ENCODE measurements at places on chromosomes 5 and 9.
A peak's percentile ranks its signal among the peaks of the same experiment; 100 is the strongest.

- DNase-seq: no peak
Observed at GRCh38 chr9:74848153-74848525, 39.6 kb downstream of the TRPM6 start.

DNA sequence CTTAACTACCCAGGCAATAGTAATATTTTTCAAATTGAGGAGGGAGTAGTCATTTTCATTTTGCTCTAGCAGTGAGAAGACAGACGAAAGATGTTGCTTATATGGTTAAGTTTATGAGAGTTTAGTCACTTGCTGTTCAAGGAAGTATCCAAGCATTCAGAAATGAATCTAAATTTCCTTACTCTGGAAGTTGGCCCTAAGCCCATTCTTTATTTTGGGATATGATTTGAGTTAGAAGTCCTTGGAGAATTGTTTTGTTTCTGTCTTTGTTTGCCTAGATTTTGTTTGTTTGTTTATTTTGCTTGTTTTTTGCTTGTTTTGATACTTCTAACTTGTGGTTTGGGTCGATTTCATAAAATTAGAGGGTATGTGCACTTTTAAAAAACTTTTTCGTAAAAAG lies 146.4 kb upstream of the FGF10 start:
- DNase-seq: no peak

DNA sequence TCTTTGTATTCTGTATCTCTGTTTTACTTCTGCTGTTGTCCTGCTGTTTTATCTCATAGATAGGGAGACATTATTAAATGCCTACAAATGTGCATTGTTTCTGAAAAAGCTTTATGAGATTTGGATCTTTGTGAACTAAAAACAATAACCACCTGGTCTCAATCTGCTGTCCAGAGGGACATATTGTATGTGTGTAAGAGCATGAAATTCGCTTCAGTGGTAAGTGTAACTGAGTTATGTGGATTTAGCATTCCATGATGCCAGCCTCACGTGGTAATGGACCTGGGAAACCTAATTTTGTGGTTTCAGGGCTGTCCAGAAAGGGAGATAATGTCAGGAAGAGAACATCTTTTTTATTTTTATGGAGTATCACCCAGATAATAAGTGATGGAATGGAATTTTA lies 119.3 kb downstream of the GDNF start:
- no peak for DNase-seq

GRCh38 chr5:171055875-171056454 lies 194.1 kb downstream of the RANBP17 start:
- no peak for DNase-seq

- DNase-seq: no peak
Observed at GRCh38 chr5:168747987-168748777, 169.0 kb upstream of the PANK3 start.

DNA sequence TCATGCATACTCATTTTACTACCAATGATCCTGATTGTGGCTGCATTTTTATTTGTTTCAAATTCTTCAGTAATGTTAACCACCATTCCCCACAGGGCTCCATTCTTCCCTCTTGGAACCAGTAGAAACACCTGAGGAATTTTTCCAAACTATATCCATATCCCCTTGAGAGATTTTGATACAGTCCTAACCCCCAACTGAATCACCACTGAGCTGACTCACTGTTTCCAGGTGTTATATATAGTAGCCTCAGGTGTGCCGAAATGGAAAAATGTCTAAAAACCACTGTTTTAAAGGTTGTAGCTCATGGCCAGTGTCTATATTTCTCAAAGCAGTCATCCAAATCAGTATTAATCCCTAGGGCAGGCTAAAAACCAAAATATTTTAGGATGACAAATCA lies 85.2 kb downstream of the MRPS27 start:
- DNase-seq: no peak

DNA sequence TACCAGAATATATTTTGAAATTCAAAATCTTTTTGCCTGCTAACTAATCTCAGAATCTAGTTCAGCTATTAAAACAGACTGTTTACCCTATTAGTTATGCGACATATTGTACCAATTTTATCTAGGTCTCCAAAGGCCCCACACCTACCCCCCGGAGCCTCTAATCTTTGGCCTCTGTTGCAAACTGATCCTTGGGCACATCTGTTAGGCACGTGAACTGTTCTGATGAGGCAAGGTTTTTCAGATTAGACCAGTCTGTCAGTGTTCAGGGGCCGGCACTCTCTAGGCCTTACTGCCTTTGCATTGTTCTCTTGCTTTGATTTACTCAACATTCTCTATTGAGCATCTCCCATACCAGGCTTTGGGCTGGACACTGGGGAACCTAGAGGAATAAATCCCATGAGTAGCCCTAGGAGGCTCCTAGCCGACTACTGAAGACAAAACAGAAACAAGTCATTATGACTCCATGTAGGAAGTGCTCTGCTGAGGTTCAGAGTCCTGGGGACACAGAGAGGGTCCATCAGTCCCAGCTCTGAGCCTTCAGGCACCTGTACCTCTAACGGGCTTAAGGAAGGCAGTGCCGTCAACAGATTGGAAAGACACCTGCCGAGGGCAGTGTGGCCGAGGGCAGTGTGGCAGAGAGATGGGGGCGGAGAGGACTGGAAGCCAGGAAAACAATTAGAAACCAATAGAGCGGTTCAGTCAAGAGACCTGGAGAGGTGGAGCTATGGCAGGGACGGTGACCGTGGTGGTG lies 245.1 kb downstream of the AOPEP start:
- DNase-seq: no peak

GRCh38 chr5:115857057-115857479 lies 15.3 kb downstream of the AP3S1 start:
- no peak for DNase-seq

GRCh38 chr9:93453047-93453914 lies at the start of gene FAM120AOS:
Gene FAM120AOS, minus strand, starts transcription at chr9:93453581. Its CDS starts 872 bp downstream, at chr9:93452709.
- peak; percentile 89 for DNase-seq

DNA sequence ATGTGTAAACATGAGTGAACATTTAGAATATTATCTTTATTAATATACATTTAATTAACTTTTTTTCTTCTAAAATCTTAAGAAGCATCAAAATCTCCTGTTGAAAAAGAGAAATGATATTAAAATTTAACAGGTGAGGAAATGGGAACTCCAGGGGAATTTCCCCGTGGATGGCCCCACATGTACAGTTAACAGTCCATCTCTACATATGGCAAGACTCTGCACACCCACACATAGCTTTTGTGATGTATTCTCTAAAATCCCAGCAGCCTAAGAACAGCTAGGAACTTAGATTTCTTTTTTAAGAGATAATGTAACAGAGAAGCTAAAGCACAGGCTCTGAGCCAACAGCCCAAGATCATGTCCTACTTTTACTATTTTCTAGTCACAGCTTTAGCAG lies 556.3 kb upstream of the RGMB start:
- no peak for DNase-seq

DNA sequence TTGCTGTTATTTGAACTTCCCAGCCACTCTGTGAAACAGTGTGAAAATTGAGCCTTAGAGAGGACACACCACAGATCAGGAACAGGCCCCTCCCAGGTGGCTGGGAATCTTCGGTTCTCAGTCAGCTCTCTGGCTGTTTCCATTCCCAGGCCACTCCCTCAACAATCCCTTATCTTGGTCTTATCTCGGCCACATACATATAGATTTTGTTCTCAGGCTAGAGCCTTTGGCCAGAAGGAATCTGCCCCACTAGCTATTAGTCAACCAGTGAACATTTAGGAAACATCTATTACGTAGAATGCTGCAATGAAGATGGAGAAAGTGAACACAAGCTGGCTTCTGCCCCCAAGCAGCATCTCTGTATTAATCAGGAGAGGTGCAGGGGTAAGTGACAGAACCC lies 21.0 kb upstream of the WWC1 start:
- DNase-seq: no peak

GRCh38 chr9:136937186-136938001 lies 7.1 kb downstream of the FBXW5 start:
- DNase-seq: no peak

GRCh38 chr5:90410178-90410762 lies 714 bp upstream of the CETN3 start:
- DNase-seq: no peak

DNA sequence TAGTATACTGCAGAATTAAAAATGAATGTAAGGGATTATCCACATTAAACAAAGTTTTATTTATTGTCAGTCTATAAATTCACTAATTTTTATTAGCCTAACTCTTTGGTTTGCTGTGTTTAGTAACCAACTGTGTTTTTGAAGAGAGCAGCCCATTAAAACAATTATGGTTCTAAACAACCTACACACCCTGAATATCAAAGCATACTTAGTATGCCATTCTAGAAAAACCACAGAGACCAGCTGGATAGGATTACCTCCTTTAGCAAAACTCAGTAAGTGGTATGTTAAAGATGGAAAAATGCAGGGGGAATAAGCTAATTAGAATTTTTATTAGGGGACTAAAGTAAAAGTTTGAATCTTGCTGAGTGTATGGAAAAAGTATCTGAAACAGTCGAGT lies 1981.7 kb upstream of the NUDT12 start:
- no peak for DNase-seq

- DNase-seq: peak; percentile 49
Observed at GRCh38 chr9:96554326-96554725, 65.3 kb downstream of the CDC14B start.

- DNase-seq: peak; percentile 47
Observed at GRCh38 chr9:115520646-115521045, 402.7 kb upstream of the TNC start.

DNA sequence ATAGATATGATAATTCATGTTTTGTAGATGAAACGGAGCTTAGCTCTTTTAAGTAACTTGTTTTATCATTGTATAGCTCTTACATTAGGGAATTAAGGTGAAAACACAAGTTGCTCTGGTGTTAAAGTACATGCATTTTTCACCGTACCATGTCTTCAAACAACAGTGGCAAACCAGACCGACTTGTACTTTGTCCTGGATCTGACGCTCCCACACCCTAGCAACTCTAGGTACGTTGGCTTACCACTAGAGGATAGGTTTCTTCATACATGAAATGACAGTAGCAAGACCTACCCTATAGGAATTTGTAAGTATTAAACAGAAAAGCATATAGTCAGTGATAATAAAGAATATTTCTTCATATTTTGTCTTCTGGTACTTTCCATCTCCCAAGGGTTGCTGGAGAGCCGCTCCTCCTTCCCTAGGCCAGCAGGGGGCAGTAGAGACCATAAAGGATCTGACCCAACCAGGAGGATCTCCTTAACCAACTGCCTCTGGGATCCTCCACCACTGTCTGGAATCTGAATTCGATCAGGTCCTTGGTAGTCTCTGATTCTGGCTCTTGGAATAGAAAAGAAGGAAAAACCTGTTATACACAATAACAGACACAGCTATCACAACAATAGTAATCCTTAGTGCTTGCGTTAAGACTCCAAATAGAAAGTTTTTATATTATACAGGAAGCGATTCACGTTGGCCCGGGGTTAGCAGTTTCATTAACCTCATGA lies 136.7 kb downstream of the CAVIN4 start:
- peak; percentile 9 for DNase-seq

GRCh38 chr5:24535646-24536045 lies 109.1 kb downstream of the CDH10 start:
- no peak for DNase-seq

GRCh38 chr5:36689225-36689624 lies 82.8 kb downstream of the SLC1A3 start:
- peak; percentile 60 for DNase-seq

DNA sequence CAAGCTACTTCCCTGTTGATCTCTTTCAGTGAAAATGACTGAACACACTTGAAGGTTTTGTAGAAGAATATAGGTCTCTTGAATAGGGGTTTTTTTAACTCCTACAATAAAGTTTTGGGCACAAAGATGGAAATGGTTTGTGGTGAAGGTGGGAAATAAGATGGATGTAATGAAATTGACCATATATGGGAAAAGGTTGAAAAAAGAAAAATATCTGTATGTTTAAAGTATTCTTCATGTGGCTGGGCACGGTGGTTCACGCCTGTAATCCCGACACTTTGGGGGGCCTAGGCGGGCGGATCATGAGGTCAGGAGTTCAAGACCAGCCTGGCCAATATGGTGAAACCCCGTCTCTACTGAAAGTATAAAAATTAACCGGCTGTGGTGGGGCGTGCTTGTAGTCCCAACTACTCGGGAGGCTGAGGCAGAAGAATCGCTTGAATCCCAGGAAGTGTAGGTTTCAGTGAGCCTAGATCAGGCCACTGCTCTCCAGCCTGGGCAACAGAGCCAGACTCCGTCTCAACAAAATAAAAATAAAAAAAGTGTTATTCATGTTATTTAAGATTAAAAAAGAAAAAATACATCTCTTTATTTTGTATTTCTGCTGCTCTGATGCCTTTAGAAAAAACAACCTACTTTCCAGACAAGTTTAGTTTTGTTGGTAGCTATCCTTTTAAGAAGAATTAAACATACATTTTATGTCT lies 2.2 kb downstream of the RBM27 start:
- no peak for DNase-seq

- no peak for DNase-seq
Observed at GRCh38 chr9:77175151-77175550, 2.2 kb upstream of the VPS13A start.

DNA sequence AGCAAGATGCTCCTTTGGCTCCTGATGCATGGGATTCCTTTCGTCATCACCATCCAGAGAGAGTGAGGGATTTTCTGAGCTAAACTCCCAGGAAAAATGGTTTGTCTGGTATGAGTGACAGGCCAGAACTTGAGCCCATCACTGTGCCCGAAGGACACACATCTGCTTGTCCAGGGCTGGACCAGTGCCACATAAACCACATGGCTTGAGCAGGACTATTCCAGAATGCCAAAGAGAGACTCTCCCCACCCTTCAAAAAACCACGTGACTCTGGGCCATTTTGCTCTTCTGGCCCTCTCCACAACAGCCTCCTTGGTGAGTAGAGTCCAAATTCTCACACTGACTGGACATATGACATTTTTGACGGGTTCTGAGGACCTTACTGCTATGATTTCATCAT lies 46.4 kb upstream of the SHC3 start:
- DNase-seq: no peak

Measured in astrocyte of the cerebellum (primary cell).